ENCODE measurements at places on chromosomes 7 and 10. TPM values are rescaled to one million over a fixed set of nuclear protein-coding genes. Genes with fewer than 3 reads are reported as not detected.

Gene ITPRID1
- not detected for total RNA-seq

GRCh38 chr7:116626886-116627285 is 45.1 kb upstream of the MET start:
- DNase-seq = no peak

- DNase-seq = no peak
These were observed 135.6 kb upstream of the RET start for GRCh38 chr10:42941295-42941644.

Gene ZNF680
- 40.6 TPM for total RNA-seq

Gene PDIA4
- 193 TPM for total RNA-seq

- DNase-seq = peak; percentile 79
These were observed 246.1 kb downstream of the KLF6 start for GRCh38 chr10:3538656-3539531.

- DNase-seq = no peak
These were observed 51.1 kb upstream of the PRSS58 start for GRCh38 chr7:142308918-142309317.

- DNase-seq = no peak
These were observed 417 bp upstream of the HIF1AN start for GRCh38 chr10:100535338-100535714.

GRCh38 chr10:18144928-18145327 is 4.7 kb downstream of the CACNB2 start:
- DNase-seq = peak; percentile 18

Gene RASSF4
- 1,159 TPM for total RNA-seq

Gene EMX2
- total RNA-seq = not detected

GRCh38 chr7:93365341-93365740 is 133.2 kb downstream of the VPS50 start:
- no peak for DNase-seq

DNA sequence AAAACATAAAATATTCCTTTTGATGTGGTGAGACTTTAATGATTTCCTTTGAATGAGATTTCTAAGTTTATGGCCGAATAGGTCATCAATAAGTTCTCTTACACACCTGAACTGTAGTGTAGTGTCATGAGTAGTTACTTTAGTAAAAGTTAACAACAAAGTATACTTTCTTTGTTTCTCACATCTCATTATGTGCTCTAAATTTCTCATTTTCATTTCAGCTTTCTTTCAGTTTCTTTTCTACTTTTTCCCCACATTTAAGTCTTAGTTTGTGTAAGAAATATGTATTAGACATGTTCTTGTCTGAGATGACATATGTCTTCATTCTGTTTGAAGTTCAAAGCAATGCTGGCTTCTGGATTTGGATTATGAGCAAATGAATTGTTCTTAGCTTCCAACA is 348.1 kb downstream of the ANKRD7 start:
- DNase-seq = no peak

Gene CNPY1
- total RNA-seq = 2.2 TPM

- no peak for DNase-seq
These were observed 98.5 kb downstream of the MCU start for GRCh38 chr10:72790216-72790990.

DNA sequence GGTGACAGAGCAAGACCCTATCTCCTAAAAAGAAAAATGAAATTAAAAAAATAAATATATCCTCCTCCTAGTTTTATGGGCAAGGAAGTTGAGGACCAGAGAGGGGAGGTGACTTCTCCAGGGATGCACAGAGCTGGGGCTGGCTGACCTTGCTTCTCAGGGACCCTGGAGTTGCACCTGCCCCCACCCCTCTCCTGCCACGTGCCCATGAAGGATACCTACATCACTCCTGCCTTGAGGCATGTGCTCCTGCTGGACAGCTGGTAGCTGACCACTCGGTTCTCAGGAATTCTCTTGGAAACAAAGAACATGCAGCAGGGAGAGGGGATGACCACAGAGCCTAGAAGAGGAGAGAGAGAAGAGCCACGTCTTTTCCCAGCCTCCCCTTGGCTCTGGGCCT is 522 bp downstream of the CCL24 start:
- peak; percentile 70 for DNase-seq

DNA sequence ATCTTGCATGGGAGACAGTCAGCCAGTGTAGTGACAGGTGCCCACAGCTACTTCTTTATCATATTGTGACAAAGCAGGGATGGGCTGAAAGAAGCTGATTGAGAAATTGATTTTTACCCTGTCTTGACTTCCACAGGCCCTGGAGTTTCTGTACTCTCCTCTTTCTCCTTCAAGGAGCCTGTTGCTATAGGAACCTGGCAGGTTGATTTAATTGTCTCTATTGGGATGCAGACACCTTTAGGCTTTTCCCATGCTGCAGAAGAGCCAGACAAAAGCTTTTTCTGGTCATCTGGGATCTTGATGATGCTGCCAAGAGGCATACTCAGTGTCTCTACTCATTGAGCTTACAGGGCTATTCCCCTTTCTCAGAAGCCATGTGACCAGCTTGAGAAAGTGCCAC is 754.8 kb downstream of the KCNMA1 start:
- DNase-seq = no peak
